Brain microvascular endothelial cell (primary cell): ENCODE measurements at places on chromosomes 4 and X.

GRCh38 chrX:150899191-150899757 lies 806 bp upstream of the CD99L2 start:
- DNase-seq: no peak

- no peak for DNase-seq
These were observed 11.1 kb downstream of the TCEANC start for GRCh38 chrX:13664020-13664419.

DNA sequence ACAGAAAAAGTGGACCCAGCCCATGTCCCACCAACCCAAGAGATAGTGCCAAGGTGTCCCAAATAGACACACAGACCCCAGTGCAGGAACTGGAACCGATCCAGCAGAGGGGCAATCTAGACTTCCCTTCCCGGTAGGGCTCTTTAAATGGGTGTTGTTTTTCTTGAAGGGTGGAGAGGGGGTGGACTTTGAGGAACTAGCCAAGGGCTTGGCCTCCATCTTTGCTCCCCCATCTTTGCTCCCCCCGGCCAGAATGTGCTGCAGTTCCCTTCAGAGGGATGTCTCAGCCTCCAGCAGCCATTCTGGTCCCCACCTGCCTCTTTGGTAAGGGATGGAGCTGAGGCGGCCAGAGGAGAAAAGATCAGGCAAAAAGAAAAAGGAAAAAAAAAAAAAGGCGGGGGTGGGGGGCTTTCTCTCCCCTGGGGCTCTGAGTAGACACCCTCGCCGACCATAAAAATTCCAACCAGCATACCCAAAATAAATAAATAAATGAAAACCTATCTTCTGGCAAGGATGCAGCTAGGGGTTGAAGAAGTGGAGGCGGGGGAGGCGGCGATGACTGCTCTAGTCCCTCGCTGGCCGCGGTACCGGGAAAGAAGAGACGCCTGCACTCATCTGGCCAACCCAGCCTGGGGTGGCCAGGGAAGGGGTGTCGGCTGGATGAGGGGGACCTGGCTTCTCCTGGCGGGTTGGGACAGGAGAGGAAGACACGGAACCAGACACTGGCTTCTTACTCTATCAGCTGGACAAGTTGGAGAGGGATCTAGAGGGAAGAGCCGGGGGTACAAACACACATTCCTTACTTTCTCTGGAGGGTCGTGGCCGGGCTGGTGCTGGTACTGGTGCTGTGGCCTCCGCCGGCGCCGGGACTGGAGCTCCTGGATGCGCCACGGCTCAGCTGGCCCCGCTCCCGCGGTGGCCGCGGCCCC lies 38.5 kb upstream of the IQSEC2 start:
- DNase-seq: no peak

- DNase-seq: no peak
These were observed 456.5 kb upstream of the ADGRL3 start for GRCh38 chr4:60743654-60744053.

DNA sequence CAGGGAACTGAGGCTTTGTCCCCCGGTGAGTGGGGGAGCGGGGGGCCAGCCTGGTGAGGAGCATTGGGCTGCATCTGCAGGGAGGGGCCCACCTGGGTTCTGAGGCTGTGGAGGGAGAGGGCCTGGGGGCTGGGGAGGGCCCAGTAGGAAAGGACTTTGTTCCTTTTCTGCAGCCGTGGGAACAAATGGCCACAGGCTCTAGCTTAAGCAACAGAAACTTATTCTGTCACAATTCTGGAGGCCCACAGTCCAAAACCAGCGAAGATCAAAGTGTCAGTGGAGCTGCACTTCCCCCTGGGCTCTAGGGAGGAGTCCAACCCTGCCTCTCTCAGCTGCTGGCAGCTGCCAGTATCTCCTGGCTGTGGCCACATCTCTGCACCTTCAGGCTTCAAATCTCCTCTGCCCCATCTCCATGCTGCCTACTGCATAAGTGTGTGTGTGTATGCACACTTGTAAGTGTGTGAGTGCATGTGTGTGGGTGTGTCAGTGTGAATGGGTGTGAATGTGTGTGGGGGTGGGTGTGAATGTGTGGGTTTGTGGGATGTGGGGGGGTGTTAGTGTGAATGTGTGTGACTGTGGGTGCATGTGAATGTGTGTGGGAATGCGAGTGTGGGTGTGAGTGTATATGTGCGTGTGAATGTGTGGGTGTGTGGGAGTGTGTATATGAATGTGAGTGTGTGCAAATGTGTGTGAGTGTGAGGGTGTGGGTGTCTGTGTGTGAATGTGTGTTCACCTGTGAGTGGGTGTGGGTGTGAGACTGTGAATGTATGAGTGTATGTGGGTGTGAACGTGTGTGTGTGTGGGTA lies 204.5 kb upstream of the PSAPL1 start:
- DNase-seq: no peak

- DNase-seq: no peak
These were observed 95.0 kb downstream of the DGKK start for GRCh38 chrX:50375481-50376267.

DNA sequence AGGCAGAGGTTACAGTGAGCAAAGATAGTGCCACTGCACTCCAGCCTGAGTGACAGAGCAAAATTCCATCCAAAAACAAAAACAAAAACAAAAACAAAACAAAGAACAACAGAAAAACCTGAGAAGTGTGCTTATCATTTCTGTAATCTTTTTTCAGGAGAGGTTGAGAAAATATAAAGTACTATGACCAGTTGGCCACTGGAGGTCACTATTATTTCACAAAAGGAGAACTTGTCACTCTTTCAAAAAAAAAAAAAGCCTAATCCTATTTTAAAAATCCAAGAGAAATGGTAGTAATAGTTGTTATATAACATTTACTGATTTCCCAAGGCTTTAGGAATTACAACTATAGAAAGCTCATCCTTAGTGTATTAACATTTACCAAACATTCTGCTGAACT lies 24.9 kb upstream of the RNF150 start:
- no peak for DNase-seq

- DNase-seq: no peak
These were observed 1.2 kb downstream of the SPCS3 start for GRCh38 chr4:176320976-176321361.

DNA sequence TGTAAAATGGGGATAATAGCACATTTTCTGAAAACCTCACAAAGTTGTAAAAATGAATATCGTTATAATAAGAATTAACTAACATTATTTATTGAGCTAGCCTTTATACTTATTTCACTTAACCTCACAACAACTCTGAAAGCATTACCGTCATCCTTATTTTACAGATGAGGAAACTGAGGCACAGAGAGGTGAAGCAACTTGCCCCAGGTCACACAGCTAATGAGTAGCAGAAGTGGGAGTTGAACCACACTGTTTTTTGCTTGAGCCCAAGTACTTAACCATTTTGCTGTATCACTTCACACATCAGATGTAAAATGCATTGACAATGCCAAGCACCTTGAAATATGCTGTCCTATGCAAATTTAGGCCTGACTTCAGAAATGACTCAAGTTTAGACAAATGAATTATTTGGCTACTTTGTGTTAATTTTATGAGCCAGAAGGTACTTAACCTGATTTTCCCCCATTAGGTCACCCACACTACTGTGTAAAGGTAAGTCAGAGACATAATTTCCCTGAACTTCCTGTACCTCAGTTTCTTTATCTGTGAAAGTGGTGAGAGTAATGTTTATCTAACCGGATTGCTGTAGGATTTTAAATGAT lies 23.1 kb downstream of the CD40LG start:
- no peak for DNase-seq

DNA sequence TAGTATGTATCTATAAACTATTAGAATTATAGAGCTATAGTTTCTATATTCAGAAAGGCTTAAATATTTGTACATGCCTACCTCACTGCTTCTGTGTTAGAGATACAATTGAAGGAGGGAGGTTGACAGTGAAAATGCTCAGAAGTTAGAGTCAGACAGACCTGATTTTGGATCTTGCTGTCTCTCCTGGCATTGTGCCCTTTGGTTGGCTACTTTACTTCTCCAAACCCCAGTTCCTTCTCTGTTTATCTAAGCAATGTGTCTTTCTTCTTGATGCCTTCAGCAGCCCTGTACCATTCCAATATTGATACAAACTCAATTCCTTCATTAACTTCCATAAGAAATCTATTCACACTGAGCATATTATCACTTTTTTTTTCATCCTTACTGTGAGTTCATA lies 28.7 kb downstream of the CCNG2 start:
- no peak for DNase-seq

GRCh38 chr4:113450295-113451080 lies 311.1 kb downstream of the CAMK2D start:
- DNase-seq: no peak

DNA sequence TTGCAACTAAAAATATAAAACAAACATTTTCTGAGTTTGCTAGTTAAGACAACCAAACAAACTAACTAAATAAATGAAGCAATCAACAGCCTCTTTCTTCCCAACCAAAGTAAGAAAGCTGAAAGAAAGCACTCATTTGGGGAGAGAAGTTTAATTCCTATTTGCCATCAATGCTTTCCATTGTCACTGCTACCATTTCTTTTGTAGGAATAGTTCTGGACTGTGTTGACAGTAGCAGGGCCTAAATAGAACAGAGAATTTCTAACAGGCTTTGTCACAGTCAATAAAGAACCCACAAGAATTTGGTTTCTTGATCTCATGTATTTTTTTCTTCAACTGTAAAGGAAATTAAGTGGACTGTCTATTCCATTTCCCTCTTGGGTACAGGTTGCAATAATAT lies 1886.4 kb upstream of the TENM3 start:
- no peak for DNase-seq

DNA sequence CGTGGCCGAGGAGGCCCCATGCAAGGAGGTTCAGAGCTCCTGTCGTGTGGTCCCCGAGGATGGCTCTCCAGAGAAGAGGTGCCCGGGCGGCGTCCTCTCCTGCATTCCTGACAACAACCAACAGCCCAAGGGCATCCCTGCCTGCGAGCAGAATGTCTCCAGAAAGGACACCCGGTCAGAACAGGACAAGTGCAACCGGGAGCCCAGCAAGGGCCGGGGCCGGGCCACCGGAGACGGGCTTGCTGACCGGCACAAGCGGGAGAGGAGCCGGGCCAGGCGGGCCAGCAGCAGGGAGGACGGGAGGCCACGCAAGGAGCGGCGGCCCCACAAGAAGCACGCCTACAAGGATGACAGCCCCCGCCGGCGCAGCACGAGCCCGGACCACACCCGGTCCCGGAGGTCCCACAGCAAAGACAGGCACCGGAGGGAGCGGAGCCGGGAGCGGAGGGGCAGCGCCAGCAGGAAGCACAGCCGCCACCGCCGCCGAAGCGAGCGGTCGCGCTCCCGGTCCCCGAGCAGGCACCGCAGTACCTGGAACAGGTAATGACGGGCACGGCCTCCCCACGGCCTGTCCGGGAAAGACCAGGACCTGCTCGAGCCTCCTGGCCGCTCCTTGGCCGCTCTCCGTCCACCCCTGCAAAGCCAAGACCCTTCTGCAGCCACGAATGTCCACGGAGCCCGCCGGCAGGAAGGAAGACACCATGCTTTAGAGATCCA lies 9.8 kb downstream of the AKAP17A start:
- DNase-seq: no peak

DNA sequence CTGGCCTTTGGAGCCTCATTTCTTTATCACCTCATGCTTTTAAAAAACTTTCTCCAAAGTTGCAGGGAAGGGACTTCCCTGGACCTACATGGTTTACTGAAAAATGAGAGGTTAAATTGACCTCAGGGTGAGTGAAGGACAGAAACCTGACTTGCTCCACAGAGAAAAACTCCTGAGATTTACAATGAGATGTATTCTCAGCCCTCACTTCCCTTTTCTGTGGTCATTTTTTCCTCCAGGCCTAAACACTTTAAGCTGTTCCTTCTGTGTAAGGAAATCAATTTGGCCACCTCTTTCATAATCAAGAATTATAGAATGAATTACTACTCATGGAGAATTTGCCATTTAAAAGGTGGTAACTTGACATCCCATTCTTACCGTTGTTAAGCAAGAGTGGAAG lies 77.9 kb downstream of the HPGD start:
- DNase-seq: no peak

GRCh38 chr4:41878170-41878969 lies 56.9 kb upstream of the TMEM33 start:
- DNase-seq: no peak

DNA sequence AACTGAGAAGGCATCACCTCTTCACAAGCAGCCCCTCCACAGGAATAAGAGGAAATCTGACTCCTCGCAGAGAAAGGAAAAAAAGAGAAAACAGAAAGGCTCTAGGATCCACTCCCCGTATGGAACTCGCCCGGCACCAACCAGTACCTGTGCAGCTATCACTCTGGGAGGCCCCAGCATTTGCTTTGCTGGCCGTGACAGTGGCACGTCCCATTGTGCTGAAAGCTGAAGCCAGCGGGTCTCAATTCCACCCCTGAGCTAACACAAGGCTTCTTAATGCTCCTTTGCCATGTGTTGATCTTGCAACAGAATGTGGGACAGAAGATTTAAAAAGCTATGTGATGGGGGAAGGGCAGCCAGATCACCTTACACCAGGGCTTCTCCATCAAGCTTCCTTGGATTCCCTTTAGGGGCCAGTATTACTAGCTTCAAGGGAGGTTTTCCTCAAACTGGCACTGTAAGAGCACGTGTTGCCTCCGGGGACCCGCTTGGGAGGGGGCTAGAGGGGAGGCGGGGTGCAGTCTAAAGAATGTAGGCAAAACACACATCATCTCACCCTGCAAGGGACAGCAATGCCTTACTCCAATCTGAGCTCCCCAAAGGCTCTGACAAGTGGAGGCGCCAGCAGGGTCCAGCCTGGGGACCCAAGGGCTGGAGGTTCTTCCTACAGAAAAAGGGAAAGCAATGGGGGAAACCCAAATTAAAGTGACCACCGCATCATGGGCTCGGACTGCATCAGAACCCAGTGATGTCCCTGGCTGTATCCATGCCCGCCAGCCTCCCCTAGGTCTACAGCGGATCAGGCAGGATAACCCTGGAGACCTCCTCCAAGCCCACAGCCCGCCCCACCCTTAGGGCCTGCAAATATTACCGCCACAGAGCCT lies 1.2 kb downstream of the USP46 start:
- DNase-seq: no peak

- DNase-seq: no peak
These were observed 724.3 kb downstream of the ARAP2 start for GRCh38 chr4:35520059-35520458.

DNA sequence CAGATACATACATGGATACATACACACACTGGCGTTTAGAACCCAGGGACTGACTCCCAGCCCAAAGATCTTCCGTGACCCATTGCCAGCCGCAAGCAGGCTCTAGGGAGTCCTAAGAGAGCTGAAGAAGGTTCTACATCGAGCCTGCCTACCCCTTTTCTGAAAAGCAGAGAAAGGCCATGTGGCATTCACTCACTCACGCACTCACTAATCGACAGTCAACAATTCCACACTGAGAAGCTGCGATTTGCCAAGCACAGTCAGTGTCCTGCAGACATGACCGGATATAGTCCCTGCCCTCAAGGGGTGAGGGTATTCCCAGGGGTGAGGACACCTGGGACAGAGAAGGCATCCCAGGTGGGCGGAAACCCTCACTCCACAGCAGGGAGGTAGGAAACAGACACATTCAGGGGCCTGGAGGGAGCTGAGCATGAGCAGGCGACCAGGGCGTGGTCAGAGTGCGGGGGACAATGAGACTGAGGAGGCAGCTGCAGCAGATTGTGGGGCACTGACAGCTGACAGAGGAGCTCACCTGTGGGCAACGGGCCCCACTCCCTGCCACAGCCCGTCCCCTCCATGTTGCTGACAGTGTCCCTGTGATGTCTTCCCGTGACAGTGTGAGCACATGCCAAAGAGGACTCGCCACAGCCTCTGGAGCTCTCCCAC lies 13.2 kb upstream of the MAN2B2 start:
- DNase-seq: no peak
